Spleen (tissue), 13 donors: ENCODE measurements at places on chromosomes 13 and 19.
A peak's percentile ranks its signal among the peaks of the same experiment; 100 is the strongest.

- DNase-seq: no peak
These were observed 154.6 kb downstream of the FLT1 start for GRCh38 chr13:28340272-28340793.

DNA sequence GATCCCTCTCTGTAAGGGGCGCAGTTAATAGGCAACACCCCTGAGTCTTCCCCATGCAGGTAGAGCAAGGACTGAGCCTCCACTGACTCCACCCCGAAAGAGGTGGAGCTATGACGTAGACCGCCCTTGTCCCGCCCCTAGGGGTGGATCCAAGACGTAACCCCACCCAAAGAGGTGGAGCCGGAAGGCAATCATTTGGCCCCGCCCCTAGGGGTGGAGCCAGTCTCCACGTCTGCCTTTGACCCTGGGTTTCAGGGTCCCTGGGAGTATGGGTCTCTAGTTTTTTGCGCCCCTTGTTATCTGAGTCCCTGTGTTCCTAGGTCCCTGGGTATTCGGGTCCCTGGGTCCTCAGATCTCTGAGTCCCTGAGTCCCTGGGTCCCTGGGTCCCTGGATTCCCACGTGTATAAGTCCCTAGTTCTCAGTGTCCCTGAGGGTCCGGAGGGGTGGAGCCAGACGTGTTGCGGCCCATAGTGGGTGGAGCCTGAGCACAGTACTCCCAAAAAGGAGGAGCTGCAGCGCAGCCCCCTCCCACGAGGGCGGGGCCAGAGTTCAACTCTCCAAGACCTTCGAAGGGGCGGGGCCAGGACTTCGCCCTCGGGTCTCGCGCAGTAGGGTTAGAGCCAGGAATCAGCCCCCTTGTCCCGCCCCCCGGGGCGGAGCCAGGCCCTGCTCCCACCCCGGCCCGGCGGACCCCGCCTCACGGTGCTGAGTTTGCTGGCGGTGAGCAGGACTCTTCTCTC is 5.3 kb downstream of the DENND1C start:
- DNase-seq: peak; percentile 83

- no peak for DNase-seq
These were observed 18.0 kb downstream of the GTF2F2 start for GRCh38 chr13:45138282-45138681.

GRCh38 chr19:55091126-55091910 is 15.6 kb downstream of the EPS8L1 start:
- DNase-seq: no peak

DNA sequence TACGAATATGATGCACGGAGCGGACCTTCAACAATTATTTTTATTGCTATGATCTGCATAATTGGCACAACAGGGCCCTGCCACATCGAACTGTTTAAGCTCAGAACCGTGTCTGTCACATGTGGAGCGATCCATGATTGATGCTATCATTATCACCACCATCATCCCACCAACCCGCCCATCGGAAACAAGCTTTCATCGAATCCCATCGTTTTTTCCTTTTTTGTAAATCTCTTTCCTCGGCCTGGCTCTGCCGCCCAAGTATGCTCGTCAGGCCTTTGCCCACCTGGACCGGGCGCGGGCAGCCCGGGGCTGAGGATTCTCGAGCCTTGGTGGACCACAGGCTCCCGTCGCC is 533 bp upstream of the DCAF15 start:
- no peak for DNase-seq

DNA sequence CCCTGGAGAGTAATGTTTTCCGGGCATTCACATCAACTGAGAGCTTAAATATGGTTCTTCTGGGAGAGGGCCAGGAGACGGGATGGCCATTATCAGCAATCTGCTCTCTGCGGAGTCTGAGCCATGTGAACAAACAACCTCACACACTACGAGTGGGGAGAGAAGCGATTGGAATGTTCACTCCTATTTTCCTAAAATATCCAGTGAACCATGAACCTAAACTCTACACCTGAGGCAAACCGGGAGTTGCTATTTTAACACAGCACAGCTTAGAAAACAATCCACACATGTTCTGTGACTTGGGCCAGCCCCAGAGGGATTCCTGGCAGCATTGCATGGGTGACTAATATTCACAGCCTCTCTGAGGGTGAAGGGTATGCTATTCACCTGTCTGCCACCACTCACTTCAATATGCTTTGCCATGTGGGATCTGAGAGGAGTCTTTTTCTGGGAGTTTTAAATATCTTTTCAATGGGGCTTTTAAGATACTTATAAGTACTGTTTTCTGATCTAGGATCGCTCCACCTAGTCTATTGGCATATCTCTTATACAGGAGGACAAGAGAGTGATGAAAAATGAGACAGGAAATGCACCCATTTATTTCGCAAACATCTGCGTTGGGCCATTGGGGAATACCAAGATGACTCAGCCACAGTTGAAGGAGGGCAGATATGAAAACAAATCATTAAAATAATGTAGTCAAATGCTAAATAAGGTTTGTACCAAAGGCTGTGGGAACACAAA is 72.6 kb upstream of the SERP2 start:
- DNase-seq: no peak

DNA sequence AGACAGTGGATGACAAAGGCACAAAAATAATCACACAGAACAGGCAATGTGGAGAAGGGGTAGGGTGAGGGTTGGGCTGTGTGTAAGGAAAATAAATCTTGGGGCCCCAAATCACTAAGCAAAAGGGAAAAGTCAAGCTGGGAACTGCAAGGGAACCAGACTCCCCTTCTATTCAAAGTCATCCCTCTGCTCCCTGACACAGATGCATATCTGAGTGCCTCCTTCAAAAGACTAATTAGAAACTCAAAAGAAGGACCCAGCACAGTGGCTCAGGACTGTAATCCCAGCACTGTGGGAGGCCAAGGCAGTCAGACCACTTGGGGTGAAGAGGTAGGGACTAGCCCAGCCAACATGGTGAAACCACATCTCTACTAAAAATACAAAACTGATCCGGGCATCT is 18.3 kb downstream of the ZNF611 start:
- no peak for DNase-seq

- no peak for DNase-seq
These were observed 6.1 kb downstream of the SOX21 start for GRCh38 chr13:94706101-94706842.

- DNase-seq: no peak
These were observed 180.9 kb downstream of the DIAPH3 start for GRCh38 chr13:59982631-59983382.

DNA sequence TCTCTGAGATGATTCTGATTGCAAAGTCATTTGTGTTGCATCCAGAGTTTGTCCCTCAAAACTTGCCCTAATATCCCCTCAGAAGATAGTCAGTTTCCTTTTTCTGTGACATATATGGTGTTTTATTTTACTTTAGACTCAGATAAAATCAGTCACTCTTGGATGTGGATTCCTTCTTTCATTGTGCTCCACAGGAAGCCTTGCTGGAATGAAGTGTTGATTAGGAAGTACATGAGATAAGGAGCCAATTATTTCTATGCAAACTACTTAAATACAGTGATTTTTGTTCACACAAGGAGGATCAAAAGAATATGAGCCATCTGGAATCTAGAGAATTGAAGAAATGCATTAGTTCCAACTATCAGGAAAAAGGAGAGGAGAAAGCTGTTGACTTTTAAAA is 107.6 kb upstream of the RXFP2 start:
- no peak for DNase-seq

GRCh38 chr19:28556371-28556770 is 656.6 kb downstream of the UQCRFS1 start:
- no peak for DNase-seq

DNA sequence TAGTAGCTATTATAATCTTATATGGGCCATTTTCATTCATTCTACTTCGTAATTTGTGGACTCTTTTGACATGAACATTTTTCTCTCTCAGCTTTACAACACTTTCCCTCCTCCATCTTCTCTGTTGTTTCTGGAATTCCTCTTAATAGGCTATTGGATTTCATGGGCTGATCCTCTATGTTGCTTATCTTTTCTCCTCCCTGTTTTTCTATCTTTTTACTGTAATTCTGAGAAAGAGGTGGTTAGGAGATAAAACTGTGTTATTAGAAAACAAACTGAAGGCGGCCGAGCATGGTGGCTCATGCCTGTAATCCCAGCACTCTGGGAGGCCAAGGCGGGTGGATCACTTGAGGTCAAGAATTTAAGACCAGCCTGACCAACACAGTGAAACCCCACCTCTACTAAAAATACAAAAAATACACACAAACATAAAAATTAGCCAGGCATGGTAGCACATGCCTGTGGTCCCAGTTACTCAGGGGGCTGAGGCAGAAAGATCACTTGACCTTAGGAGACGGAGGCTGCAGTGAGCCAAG is 188.1 kb downstream of the UGGT2 start:
- no peak for DNase-seq

DNA sequence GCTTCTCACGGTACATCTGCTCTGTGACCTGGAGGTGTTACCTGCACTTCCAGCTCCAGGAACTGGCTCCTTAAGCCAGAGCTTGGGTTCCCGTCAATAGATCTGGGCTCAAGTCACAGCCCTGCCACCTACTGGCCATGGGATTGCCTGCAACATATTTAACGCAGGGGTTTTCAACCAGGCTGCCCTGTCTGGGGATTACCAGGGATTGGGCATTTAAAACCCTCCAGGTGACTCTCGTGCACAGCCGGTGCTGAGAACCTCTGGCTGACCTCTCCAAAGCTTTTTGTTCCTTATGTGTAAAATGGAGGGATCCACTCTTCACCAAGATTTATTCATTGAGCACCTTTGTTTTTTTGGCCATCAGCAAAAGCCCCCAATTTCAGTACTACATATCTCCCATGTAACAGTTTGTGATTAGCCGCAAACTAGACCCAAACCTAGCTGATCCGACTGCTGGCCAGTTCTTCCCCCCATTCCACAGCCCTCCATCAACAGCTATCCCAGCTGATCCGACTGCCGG is 76.6 kb upstream of the STK24 start:
- DNase-seq: peak; percentile 85

- DNase-seq: peak; percentile 20
These were observed 19.6 kb downstream of the ZNF575 start for GRCh38 chr19:43552616-43553015.

DNA sequence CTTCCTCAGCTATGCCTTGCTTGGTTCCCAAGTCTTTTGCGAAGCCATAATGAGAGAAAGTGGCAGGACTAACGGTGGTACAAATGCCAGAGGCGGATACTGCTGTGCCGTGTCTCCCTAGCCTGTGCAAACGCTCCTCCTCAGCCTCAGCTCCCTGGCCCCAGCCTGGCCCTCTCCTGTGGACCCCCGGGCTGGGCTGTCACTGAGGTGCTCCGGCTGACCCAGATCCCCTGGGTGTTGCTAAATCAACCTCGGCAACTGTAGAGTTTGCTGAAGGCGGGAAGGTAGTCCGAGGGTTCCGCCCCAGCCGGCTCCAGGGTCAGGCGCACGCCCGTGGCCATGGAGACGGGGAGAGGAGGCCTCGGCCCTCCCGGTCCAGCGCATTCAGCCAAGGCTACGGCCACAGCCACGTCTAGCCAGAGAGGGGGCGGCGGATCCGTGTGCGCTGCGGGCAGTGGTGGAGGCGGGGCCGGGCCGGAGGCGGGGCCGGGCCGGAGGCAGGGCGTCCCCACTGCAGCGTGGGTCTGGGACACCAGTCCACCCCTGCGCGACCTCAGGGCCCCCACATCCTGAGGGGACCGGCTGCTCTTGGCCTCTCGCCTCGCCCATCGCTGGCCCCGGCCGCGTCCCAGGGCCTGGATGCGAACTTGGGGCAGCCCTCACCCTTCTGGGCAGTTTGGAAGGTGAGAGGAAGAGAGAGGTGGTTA is 16.4 kb upstream of the ZNF492 start:
- DNase-seq: peak; percentile 61

GRCh38 chr19:47275791-47276461 is 1.2 kb downstream of the INAFM1 start:
- peak; percentile 81 for DNase-seq

DNA sequence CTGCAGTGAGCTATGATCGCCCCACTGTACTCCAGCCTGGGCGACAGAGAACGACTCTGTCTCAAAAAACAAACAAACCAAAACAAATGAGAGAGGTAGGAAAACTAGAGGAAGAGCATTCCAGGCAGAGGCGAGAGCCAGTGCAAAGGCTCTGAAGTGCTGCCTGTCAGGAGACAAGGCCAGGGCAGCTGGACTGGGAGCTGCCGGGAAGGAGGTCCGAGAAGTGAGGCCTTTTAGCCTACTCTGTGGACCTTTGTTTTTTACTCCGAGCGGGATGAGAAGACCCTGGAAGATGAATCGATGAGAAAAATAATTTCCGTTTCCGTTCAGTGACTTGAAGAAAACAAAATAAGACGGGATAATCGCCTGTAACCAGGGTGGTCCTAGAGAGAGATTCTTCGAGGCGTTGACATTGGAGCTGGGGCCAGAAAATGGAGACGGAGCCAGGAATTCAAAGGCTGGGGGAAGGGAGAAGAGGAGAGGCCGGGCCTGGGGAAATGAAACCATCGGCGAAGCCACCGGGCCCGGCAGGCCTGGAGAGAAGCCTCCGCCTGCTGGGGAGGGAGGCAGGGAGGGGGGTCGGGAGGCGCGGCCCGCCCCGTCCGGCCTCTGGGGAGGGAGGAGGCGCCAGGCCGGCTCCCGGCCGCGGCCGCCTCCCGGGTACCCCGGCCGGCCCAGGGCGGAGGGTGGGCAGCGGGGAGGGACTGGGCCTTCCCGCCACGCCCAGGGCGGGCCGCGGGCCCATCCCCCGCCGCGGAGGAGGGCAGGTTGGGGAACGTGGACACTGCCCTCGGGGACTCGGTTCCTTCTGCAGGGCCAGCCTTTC is 7.8 kb upstream of the SERTAD1 start:
- DNase-seq: peak; percentile 96

GRCh38 chr13:75725736-75726135 is 89.6 kb downstream of the LMO7 start:
- DNase-seq: no peak

GRCh38 chr19:11223200-11223599 is 16.2 kb upstream of the ANGPTL8 start:
- DNase-seq: no peak

DNA sequence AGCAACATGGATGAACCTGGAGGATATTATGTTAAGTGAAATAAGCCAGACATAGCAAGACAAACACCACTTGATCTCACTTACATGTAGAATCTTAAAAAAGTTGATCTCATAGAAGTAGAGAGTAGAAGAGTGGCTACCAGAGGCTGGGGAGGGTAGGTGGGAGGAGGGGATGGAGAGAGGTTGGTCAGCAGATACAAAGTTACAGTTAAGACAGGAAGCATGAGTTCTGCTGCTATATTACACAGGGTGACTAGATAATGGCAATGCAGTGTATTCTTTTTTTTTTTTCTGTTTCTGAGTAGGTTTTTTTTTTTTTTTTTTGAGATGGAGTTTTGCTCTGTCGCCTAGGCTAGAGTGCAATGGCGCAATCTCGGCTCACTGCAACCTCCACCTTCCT is 15.2 kb upstream of the THSD1 start:
- DNase-seq: no peak

- no peak for DNase-seq
These were observed 1065.8 kb upstream of the SPRY2 start for GRCh38 chr13:81406639-81407292.

GRCh38 chr13:111518161-111518792 is 197.8 kb downstream of the TEX29 start:
- peak; percentile 32 for DNase-seq
